Effector CD8-positive, alpha-beta T cell (primary cell): ENCODE measurements at places on chromosomes 2 and 18.

- no peak for DNase-seq
Measured at GRCh38 chr2:240925568-240926515, 19.7 kb downstream of the CROCC2 start.

- no peak for DNase-seq
Measured at GRCh38 chr2:199148076-199148845, 309.5 kb downstream of the SATB2 start.

GRCh38 chr2:240165034-240165433, 24.6 kb upstream of the OTOS start:
- DNase-seq = no peak

- no peak for DNase-seq
Measured at GRCh38 chr2:148721991-148722777, 77.6 kb downstream of the EPC2 start.

GRCh38 chr2:126823951-126824350, 74.7 kb upstream of the TEX51 start:
- no peak for DNase-seq

GRCh38 chr2:38650717-38651116, 15.2 kb upstream of the GALM start:
- DNase-seq = no peak

- no peak for DNase-seq
Measured at GRCh38 chr18:62659698-62660097, 55.6 kb upstream of the PHLPP1 start.

- DNase-seq = no peak
Measured at GRCh38 chr18:62683935-62684334, 31.4 kb upstream of the PHLPP1 start.

DNA sequence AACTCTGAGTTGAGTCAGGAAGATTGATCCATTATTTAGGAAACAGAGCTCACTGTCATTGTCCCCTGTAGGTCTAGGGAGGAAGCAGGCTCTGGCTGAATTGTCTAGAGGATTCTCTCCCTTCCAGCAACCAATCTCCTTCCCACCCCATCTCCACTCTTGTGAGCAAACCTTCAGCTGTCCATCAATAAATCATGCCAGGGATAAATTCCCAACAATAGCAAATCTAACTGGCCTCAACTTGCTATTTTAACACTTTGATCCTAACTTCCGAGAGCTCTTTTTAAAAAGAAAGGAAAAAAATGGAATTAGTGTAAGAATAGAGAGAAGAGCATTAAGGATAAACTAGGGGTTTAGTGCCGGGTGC, 53.5 kb downstream of the ATP8B1 start:
- no peak for DNase-seq

GRCh38 chr2:164913640-164914350, 41.5 kb downstream of the SLC38A11 start:
- DNase-seq = no peak

GRCh38 chr2:64500549-64500948, 23.6 kb upstream of the AFTPH start:
- no peak for DNase-seq

DNA sequence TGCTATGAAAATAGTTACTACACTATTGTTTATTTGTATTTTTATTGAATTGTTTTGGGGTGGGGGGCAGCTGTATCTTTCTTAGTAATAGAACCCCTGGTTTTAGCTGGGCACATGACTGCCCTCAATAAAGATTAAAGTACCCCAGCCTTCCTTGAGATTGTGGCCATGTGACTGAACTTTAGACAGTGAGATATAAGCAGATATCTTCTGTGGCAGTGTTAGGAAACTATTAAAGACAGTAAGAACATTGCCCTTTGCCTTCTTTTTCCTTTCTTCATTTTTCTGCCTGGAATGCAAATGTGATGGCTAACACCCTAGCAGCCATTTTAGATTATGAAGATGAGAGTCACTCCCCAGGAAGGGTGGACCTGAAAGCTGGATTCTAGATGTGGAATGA, 47.9 kb upstream of the AKAIN1 start:
- DNase-seq = no peak

GRCh38 chr2:37652199-37652640, 19.2 kb downstream of the CDC42EP3 start:
- DNase-seq = no peak
